CD4-positive, alpha-beta T cell treated with Interleukin-6 for 4 hours (primary cell): ENCODE measurements at places on chromosomes 5 and 9.

- peak; percentile 98 for DNase-seq
Observed at GRCh38 chr9:136799854-136800657, 3.9 kb downstream of the CCDC183 start.

DNA sequence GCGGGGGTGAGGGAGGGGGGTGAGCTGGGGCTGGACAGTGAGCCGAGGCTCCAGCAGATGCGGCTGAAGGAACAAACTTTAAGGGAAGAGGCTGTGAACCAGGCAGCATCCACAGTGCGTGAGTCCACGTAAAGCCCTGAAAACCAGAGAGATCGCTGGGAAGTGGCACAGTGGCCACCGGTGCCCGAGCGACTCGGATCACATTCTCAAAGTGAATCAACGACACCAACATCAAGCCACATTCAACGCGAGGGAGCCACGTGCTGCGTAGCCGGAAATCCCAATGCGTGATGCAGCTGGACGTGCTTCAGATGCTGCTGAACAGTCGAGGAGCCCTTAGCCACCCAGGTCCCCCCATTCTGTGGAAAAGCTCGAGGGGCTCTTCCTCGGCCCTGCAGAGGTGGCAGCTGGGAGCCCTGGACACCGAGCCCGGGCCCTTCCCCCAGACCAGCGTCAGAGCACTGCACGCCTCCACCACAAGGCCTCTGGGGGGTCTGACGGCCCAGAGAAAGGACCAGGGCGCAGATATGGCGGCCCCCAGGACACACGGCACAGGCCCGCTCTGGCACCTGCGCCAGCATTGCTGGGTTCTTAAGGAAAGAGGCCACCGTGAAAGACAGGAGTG lies 53.7 kb upstream of the EXOC3 start:
- no peak for DNase-seq

GRCh38 chr5:10607666-10608073 lies 43.8 kb downstream of the ANKRD33B start:
- DNase-seq: no peak

- peak; percentile 9 for DNase-seq
Observed at GRCh38 chr5:113330533-113331208, 104.1 kb downstream of the TSSK1B start.

DNA sequence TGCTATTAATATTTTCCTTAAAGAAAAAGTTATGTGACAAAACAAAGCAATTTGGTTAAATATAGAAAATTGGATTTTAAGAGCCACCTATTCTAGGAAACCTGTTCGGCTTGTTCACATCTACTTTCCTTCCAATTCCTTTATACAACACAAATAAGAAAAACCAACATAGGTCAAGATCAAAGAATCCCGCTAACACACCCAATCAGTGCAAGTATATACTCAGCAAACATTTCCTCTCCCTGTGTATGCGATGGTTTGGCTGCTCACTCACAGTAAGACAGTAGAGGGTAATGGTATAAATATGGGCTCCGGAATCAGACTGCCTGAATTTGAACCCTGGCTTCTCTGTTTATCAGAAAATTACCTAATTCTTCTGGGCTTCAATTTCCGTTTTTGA lies 757.5 kb upstream of the ZNF608 start:
- no peak for DNase-seq

DNA sequence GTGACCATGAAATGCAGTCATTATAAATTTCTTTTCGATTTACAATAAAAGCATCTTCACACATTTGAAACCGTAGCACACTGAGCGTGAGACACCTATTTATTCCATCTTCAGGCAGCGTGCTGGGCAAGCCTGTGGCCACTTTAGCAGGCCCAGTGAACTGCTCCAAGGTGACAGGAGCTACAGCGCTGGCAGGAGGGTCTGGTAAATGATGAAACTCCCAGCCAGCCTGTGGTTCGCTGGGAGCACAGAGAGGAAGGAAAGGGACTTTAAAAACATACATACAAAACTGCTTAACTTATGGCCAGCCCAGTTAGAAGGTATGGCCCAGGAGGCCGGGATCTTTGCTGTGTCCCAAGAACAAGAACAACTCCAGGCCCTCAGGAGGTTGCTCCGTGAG lies 5.1 kb downstream of the RAPGEF1 start:
- no peak for DNase-seq

DNA sequence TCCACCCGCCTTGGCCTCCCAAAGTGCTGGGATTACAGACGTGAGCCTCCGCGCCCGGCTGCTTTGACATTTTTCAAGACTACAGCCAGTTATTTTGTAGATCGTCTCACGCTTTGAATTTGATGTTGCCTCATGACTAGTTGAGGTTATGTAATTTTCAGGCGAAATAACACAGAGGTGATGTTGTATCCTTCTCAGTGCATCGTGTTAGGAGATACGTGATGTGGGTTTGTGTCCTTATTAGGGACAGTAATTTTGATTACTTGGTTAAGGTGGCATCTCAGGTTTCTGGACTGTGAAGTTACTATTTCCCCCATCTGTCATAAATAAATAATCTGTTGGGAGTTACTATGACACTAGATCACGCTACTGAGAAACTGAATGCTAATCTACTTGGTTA lies 25.0 kb downstream of the CTNNA1 start:
- DNase-seq: no peak

DNA sequence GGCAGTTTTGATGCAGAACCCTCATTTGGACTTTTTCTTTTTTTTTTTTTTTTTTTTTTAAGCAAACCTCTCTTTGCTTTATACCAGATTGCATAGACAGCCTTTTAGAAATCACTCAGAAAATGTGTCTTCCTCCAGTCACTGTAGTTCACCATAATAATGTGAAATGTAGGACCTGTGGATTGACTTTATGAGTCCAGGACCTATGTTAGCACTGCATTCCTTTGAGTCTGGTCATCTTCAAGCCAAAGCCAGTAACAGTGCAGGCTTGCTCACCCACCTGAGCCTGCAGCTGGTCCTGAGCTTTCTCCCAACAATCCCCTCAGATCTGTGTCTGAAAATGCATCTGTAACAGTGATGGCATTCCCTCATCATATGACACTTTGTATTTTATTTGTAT lies 110.7 kb upstream of the NFIL3 start:
- DNase-seq: no peak

DNA sequence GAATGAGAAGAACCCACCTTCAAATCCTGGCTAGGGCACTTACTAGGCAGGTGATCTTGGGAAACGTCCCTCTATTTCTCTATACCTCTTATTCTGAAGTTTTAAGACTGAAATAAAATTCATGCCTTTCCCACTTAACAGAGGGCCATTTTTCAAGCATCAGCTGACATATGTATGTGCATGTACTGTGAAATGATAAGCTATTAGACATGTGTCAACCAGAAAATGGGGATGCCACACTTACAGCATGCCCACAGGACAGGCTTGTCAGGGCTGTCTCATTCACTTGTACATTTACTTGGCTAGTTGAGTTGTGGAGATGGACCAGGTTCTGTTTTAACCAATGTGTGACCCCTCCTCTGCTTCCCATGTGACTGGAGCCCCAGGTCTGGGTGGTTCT lies 78.5 kb downstream of the C9orf152 start:
- DNase-seq: no peak
